ENCODE measurements at places on chromosomes 16 and 17.

GRCh38 chr16:8646326-8647053 lies 25.0 kb downstream of the METTL22 start:
- DNase-seq, result no peak

DNA sequence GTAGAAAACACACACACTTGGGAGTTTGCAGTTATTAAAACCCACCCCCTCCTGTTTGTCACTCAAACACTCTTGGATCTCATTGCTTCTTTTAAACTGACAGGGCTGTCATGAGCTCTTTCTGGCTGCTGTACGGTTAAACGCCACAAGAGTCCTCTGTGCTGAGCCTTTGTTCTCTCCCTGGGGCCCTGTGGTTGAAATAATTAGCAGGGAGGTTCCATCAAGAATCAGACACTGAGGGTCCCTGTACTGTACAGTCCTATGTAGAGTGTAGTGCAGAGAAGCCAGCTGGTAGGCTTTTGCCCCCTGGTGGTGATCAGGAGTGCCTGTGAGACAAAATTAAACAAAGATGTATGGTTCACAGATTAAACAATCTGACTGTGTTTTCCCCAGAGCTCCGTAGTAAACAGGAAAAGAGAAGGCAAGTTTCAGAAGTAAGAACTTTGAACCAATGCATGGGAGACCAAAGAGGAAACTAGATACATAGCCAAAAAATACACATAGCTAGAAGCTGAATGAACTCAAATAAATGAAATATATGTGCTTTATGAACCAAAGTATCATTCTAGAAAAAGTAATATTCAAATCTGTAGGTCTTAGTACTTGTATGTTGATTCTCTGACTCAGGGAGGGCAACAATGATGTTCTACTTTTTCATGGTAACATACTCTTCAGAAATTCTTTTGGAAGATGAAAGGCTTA lies 1.4 kb upstream of the SSH2 start:
- peak; percentile 87 for DNase-seq

DNA sequence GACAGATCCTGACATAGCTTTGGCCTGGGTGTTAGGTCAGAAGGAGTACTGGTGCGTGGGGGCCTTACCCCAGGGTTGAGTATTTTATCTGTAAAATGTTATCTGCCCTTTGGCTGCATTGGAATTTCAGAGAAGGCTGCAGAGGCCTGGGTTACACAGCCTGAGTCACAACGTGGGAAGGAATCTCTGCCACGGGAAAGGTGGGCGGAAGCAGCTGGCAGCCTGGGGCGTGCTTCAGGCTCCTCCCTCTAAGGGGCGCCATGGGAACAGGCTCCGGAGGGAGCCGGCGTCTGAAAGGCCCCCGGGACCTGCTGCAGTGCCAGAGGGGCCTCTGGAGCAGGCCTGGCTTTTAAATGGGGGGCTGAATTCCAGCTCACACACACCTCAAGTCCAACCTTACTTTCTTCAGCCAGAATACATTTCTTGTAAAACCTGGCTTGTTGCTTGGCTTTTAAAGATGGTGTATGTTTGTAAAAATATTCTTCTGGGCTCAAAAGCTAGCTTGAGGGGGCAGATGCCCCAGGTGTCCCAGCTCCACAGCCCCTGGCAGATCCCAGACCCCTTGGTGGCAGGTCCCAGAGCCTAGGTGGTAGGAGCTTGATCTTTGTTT lies 142.2 kb downstream of the RAB11FIP4 start:
- DNase-seq, result no peak

- DNase-seq, result no peak
Observed at GRCh38 chr17:32827227-32827626, 49.7 kb downstream of the MYO1D start.

DNA sequence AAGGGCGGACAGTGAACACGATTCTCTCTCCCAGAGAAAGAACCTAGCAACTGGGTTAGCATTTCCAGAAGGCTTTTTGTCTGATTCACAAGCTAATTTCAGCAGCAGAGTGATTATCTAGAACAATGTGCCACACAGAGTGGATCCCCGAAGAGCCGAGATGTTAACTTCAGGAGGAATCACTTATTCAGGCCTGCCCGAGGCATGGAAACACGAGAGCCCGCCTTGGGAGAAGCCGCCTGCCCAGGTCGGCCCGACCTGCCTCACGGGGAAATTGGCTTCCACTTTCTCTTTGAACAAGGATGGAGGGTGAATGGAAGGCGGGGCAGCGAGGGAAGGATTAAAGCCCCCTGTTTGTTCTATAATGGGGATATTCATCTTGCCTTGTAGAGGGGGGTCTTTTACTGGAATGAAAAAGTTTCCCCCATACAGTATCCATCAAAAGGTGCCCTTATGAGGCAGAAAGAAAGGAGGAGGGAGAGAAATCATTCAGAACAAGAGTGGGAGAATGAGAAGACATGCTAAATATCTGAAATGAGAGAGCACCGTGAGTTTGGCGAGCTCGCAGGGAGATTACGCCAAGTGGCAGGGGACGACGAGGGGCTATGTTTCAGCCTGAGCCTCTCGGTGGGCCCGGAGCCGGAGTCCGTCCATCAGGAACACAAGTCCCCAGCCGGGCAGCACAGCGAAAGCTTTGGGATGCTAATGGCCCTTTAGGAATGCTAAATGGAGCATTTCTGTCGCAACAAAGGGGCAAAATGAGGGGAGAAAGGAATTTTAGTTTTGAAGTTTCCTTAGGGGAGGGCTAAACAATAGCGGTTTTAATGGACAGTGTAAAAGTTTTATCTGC lies 33.0 kb downstream of the NTN1 start:
- no peak for DNase-seq

- DNase-seq, result no peak
Observed at GRCh38 chr17:14359163-14360020, 58.5 kb downstream of the HS3ST3B1 start.

DNA sequence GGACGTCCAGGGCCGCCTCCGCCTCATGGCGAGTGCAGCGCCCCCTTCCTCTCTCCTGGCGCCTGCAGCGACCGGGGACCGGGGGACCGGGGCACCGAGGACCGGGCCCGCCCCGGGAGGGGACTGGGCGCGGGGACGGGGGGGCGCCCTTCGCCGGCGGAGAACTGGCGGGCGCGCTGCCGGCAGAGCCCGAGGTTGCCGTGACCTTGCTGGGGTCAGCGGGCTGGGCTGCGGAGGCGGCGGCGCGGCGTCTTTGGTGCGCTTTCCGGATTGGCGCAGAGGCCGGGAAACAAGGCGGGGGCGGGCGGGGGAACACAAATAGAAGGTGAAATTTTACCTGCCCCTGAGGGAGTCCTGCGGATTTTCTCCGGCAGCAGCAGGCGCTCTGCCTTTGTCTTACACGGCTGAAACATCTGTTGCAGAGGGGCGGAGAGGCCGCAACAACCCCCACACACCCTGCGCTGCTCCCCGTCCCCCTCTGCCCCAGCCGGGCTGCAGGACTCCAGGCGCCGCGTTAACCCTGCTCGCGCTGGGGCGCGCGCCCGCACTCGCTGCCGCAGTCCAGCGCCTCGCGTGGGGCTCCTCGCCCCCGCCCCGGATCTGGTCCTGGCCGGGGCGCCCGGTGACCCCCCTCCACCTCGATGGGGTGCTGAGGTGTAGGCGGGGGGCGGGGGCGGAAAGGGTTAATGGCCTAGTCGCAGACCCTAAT lies 53.5 kb downstream of the SREBF1 start:
- peak; percentile 71 for DNase-seq

GRCh38 chr17:2388020-2388682 lies 12.7 kb downstream of the MNT start:
- DNase-seq, result no peak

GRCh38 chr17:82441691-82442487 lies 8.7 kb downstream of the CYBC1 start:
- no peak for DNase-seq

- DNase-seq, result peak; percentile 93
Observed at GRCh38 chr17:33968350-33969044, 286.6 kb upstream of the CCL2 start.

DNA sequence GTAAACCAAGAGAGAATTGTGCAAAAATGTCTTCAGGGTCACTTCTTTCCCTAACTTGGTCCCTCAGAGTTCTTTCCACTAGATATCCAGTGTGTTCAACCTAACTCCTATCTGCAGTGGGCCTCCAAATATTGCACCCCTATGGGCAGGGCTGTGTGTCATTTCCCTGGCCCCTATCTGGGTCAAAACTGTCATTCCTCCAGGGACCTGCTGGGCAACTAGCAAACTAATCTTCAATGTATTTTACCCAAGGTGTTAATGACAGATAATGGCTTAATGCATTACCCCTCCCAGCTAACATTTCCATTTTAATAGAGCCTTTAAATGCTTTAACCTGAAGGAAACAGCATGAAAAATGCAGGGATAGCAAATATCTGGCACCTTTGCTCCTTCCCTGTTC lies 25.8 kb upstream of the SKAP1 start:
- DNase-seq, result no peak

DNA sequence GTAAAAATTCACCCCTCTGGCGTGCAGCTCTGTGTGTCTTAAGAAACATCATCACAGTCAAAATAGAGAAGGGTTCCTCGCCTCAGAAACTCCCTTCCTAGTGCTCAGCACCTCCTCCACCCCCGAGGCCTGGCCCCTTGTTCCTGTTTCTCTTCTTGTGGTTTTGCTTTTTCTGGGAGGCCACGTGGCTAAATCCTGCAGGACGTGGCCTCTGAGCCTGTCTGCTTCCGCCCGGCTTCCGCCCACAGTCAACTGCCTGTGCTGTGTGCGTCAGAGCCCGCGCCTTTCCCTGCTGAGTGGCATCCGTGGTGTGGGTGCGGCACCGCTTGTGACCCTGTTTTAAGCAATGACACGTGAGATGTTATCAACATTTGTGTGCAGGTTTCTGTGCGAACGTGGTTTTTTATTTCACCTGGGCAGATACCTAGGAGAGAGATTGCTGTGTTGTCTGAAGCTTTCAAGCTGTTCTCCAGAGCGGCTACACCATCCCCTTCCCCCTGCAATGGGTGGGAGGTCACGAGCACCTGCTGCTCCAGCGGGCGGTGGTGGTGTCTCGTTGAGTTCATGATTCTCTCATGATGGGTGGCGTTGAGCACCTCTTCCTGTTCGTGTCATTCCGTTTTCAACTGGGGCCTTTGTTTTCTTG lies 21.7 kb downstream of the ACSF3 start:
- peak; percentile 83 for DNase-seq

GRCh38 chr16:75506574-75506973 lies 11.3 kb upstream of the CHST6 start:
- DNase-seq, result no peak

DNA sequence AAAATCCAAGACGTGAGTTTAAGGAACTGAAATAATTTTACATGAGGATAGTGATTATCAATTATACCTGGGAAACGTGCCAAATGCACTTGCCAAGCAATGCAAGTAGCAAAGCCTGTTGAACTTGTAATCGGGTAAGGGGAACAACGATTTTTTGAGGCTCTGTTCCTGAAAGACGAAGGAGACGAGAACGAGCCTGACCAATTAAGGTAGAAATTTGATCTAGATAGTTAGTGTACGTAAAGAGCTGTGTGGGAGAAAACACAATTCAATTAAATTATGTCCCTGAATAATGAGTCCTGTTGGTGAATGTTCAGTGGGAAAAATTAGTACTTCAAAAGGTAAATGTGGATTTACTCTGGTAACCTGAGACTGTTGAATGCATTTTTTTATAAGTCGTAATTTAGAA lies 17.7 kb upstream of the KCTD5 start:
- no peak for DNase-seq

GRCh38 chr17:38609280-38610031 lies 3.7 kb upstream of the SRCIN1 start:
- DNase-seq, result peak; percentile 3

DNA sequence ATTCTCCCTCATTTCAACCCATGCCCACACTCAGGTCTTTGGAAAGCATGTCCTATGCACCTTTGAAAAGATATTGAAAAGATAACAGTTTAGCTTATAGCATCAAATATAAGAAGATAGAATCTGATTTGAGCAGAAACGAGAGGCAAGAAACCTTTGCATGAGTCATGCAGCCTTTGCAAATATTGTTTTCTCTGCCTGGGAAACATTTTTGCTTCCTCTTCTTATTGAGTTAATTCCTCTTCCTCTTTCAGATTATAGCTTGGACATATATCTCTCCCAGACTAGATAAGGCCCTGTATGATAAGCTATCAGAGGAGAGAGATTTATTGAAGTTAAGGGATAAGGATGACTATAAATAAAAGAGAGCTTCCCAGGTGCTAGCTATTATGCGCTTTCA lies 46.1 kb upstream of the KCNJ2 start:
- DNase-seq, result no peak

- DNase-seq, result no peak
Observed at GRCh38 chr16:31063843-31064611, 10.0 kb downstream of the ZNF668 start.

DNA sequence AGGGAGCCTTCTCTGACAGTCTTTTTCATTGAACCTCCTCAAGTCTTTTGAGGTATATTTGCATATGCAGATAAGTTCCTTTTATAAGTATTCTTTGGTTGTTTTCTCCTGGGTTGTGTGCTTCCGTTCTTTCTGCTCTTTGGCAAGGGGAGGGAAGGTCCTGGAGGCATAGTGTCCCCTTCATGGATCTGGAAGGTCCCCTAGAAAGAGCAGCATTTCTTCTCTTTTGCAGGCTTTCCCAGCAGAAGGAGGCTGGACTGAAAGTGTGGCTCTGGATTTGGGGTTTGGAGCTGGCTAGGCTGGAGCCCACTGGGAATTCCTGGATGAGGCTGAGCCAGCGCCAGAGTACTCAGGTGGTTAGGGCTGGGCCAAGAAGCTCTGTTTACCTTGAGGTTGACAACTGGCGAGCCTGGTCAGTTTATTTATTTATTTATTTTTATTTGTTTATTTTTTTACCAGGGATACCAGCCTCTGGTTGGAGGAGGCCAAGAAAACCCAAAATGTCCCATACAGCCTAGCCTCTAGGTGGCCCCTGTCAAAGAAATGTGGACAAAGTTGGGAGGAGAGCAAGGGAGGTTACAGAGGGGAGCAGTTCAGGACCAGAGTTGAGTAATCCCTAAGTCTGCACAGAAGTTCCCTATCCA lies 5.4 kb upstream of the TOP2A start:
- DNase-seq, result no peak

DNA sequence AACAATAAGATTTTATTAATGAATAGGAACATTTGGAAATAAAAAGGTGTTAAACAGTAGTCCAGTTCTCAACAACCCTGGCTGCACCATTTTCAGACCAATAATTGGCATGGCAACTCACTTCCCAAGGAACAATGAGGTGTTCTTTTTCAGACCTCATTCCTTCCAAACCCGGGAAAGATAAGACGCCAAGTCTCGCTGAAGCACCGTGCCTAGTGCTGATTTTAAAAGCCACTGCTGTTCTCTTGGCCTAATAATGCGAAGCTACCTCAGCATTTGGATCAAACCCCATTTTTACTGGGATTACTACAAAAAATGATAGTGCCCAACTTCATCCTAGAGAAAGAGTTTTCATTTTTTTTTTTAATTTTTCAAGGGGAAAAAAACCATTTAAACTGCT lies 75.2 kb upstream of the NOL11 start:
- DNase-seq, result no peak

DNA sequence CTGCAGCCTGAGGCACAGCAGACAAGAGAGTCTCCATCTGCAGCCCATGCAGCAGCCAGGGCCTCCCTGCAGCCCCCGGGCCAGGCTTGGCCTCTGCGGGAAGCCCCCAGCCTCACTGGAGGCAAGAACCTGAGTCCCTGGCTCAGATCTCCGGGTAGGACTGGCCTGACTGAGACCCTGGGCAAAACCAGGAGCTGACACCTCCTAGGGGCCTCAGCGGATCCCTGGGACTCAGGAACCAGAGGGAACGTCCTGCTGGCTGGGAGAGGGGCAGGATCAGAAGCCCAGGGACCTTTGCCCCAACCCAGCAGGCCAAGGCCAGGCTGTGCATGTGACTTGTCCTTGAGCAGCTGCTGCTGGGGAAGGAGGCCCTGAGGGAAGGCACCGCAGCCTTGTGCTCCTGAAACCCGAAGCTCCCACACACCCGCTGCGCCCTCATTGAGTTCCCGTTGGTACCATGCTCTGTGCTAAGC lies 1.7 kb upstream of the PRSS21 start:
- DNase-seq, result no peak

GRCh38 chr17:70298929-70299531 lies 129.7 kb downstream of the KCNJ2 start:
- peak; percentile 40 for DNase-seq
